ENCODE measurements at places on chromosomes 5 and 9.
A peak's percentile ranks its signal among the peaks of the same experiment; 100 is the strongest.

DNA sequence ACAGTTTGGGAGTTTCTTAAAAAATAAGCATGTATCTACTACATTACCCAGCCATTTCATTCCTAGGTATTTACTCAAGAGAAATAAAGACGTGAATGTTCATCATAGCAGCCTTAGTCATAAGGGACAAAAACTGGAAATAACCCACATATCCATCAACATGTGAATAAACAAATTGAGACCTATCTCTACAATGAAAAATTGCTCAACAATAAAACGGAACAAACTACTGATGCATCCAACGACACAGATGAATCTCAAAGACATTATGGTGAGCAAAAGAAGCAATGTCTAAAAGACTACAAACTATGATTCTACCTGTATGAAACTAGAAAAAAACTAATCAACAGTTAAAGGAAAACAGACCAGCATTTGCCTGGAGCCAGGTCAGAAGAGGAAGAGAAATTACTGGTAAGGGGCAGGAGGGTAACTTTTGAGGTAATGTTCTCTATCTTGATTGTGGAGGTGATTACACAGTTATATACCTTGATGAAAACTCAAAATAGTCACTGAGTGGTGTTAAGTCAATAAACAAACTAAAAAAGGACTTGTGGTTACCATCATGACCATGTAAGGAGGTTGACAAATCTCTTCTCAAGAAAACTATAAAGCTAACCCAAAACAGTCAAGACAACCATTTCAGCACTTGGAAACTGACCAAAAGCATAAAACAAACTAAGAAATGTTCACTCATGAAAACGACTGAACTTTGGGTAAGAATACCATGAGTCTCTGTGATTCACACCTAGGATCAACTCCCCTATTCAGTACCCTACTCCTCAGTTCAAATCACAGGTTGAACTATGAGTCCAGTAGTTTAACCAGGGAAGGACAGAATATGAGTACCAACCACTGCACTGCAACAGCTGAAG is 10.4 kb downstream of the UIMC1 start:
- peak; percentile 37 for DNase-seq

- DNase-seq: no peak
Measured at GRCh38 chr5:169935762-169936161, 44.5 kb downstream of the INSYN2B start.

GRCh38 chr9:126860757-126861466 is 473 bp downstream of the ZBTB34 start:
- DNase-seq: peak; percentile 49

DNA sequence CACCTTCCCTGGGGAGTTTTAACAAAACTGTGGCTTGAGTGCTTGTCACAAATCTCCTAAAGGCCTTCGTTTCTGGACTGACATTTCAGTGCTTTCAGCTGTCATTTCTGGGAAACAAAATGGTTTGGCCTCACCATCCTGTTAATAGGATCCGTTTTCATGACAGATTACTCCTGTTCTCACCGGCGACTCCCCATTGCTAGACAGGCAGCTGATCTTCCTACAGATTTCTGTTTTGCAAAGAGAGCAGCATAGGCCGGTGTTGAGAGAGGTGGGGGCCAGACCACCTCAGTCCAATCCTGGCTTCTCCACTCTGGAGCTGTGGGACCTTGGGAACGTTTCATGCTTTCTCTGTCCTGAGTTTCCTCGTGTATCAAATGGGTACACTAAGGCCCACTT is 75.5 kb upstream of the OTULINL start:
- DNase-seq: no peak

- no peak for DNase-seq
Measured at GRCh38 chr9:127647451-127647850, 35.4 kb downstream of the STXBP1 start.

DNA sequence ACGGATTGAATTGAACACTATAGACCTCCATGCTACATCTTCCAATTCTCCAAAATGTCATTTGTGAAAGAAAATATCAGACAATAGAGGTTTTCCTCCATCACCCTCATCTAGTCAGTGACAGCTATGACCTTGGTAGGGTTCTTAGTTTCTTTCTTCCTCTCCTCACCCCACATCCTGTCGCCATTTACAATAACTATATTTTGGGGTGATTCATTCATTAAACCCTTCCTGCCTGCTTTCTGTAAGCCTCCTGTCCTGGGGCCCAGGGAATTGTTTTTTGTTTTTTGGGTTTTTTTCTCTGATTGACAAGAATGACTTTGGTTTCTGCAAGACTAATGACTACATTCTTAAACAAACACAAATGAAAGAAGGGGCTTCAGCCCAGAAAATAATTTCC is 82.6 kb downstream of the PRELID2 start:
- DNase-seq: no peak

GRCh38 chr5:81516091-81516490 is 122.2 kb upstream of the ACOT12 start:
- DNase-seq: no peak

DNA sequence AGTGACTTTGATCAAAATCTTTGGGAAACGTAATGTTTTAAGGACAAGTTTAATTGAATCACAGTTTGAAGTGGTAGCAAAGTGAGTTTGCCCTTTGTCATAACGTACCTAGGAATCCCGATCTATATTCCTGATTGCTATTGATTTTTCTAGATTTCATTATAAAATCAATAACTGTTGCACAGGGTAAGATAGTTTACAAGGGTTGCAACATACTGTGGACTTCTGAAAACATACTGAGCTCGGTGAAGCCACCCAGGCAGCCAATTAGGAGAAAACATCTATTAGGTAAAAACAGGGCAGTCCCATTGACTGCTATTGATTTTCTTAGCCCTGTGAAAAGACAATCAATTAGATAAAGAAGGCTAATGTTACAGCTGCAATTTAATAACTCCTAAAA is 659.9 kb downstream of the ISL1 start:
- DNase-seq: no peak

DNA sequence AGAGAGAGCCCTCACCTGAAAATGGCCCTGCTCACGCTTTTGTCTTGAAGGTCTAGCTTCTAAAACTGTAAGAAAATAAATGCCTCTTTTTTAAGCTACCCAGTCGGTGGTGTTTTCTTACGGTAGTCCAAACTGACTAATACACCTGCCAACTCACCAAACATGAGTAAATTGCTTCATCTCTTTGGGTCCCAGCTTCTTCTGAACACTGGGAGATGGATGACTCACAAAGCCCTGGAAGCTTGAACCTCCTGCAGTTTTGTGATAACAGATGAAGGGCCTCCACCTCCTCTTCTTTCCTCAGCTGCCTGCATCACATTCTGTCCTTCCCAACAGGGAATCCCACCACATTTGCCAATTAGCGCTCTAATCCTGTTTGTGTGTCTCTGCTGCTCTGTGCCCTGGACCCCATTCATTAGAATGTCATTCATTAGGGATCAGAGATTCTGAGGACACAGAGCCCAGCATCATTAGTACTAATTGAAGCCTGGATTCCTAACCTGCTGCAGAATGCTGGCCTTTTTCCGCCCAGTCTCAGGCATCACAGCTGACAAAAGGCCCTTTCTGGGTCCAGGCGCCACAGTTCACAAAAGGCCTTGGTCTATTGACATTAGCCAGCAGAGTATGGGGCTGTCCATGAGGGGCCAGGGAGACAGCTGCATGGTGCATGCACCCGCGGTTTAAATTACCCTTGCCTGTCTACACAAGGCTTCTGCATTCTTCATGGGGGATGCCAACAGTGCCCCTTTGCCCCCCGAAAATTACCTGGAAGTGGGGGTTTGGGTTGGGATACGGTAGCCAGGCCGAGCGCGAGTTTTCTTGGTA is 349.3 kb downstream of the SEMA5A start:
- DNase-seq: no peak

DNA sequence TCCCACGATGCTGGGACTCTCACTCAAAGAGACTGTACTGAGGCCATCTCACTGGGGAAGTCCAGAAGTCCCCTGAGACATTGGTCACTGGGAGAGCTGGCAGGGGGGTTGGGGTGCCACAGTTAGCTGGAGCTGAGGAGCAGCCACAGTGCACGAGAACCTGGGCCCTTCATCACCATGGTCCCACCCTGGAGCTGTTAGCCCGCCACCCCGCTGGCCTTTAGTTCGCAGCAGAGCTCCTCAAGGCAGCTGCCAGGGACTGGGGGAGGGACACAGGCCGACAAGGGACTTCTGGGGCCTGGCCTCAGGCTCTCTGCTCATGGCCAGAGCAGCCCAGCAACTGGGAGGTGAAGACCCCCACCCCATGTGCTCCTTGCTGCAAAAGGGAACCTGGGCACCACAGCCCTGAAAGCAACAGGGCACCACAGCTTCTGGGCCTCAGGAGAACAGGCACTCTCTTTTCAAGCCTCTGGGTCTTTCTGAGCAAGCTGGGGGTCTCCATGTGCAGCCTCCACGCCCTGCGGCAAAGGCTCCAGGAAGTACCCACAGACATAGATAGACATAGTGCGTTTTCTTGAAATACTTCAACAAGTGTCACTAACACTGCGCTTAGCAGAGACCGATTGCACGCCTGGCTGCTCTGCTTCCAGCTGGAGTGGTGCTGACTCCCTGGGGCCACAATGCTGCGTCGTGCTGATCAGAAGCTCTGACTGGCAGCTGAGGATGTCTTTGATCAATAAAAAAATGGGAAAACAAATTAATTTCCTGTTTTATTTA is 46.0 kb downstream of the VAV2 start:
- DNase-seq: peak; percentile 64

DNA sequence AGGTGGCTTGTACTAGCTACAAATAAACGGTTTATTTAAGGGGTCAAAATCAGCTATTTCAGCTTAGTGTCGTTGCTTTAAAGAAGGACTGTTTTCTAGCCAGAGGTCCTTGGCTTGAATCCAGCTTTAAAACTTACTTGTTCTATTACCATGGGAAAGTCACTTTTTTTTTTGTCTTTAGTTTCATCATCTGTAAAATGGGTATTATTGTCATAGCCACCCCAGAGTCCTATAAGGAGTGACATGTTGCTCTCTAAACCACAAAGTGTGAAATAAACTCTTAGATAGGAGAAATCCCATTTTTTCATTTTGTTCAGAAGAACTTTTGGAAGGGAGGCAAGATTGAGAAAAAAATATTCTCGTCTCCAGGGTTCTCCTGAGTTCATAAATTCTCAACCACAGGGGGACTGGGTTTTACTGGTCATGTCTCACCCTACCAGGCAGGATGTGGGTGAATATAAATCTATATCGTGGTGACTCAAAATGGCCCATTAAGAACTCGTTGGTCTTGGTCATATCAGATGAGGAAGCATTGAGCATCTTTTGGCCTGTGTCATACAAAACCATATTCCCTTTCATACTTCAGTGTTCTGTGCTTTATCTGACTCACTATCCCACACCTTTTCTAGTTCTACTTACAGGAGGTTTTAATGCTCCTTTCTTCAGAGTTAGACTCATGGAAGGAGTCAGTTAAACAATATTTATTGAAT is 202.7 kb upstream of the NR3C1 start:
- DNase-seq: no peak

GRCh38 chr9:20319641-20320337 is 302.5 kb downstream of the MLLT3 start:
- DNase-seq: no peak

- no peak for DNase-seq
Measured at GRCh38 chr5:33994845-33995244, 10.4 kb upstream of the SLC45A2 start.

DNA sequence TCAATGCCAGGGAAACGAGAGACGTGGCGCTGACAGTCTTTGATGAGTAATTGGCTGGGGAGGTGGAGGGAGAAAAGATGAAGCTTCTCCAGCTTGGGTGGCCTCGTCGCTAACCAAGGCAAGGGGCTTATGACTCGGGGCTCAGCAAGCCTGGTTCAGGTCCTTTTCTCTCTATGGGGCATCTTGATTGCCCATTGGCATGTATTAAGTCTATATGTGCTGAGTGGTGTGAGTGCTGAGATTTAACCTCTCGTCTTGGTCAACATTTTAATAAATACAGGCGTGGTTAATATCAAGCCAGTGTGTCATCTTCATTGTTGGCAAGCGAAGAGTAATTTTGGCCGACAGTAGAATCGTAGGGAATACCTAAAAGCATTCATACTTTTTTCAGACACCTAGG is 85.9 kb downstream of the RAI14 start:
- DNase-seq: no peak

GRCh38 chr9:3224931-3225330 is 300.9 kb downstream of the RFX3 start:
- no peak for DNase-seq

GRCh38 chr5:106292654-106293053 is 1378.1 kb downstream of the EFNA5 start:
- DNase-seq: no peak

- DNase-seq: no peak
Measured at GRCh38 chr9:90379771-90380170, 262.9 kb downstream of the DIRAS2 start.

DNA sequence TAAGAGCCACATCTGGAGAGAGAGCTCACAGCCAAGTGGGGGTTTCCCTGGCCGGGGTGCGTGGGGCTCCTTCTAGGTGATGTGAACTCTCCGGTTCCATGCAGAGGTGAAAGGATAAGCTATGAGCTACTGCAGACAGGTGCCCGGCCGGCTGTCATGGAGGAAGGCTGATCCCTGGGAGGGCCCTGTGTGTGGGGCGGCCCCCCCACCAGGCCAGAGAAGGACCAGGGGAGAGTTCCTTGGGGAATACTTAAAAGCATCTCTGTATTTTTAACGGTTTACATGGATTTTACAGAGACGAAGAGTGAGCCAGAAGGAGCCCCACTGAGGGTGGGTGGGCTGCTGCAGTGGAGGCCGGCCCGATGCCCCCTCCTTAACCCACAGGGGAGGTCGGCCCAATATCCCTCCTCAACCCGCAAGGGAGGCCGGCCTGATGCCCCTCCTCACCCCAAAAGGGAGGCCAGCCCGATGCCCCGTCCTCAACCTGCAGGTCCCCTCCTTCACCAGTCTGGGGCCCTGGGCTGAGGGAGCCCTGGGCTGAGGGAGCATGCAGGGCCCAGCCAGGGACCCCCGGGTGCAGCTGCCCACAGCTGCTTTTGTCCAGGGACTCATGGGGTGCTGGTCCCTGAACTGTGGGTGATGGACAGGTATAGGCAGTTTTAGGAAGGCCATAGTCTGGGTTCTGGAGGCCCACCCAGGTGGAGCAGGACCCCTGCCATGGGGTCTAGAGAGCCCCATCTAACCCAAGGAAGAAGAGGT is 31.9 kb downstream of the MRPL36 start:
- DNase-seq: no peak

- no peak for DNase-seq
Measured at GRCh38 chr9:99127356-99128132, 22.6 kb downstream of the TGFBR1 start.

DNA sequence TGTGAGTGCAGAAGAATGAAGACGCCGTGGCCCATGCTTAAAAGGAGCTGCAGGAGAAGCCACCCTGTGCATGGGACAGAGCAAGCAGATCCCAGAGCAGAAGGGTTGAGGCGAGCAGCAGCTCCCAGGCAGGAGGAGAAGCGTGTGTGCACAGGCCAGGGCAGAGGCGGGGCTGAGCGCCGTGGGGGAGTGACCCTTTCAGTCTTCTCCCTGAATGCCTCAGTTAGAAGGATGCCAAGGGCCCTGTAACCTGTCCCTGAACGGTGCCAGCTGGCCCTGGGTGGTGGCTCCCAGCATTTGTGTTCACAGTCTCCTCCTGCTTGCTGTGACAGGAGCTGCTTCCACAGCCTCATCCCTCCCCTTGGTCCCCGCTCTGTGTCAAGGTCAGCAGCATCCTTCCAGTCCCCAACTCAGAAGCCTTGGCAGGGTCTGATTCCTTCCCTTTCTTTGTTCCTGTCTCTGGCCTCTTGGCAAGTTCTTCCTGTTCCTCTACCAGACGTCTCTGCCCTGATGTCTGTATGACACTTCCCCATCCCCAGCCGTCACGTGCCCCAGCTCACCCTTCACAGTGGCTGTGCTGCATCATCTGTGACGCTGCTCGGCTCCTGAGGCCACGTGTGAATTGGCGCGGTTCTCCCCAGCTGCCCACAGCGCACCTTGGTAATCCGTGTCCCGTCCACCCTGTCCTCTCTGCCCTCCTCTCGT is 5.2 kb downstream of the EXOC3 start:
- DNase-seq: no peak

All from B cell (primary cell).